ENCODE measurements at places on chromosomes 5 and 9.

- no peak for DNase-seq
Measured at GRCh38 chr5:161899590-161899989, 51.7 kb downstream of the GABRA1 start.

DNA sequence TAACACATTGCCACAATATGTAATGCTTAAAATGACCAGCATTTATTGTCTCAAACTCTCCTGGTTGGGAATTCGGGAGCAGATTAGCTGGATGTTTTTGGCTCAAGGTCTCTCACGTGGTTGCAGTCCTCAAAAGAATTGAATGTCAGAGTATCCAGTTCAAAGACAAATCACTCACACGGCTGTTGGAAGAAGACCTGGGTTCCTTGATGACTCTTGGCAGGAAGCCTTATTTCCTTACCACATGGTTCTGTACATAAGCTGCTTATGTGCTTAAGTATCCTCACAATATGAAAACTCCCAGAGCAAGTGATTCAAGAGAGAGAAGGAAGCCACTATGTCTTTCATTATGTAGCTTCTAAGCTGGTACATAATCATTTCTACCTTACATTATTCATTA is 230.3 kb upstream of the PTPRD start:
- no peak for DNase-seq

DNA sequence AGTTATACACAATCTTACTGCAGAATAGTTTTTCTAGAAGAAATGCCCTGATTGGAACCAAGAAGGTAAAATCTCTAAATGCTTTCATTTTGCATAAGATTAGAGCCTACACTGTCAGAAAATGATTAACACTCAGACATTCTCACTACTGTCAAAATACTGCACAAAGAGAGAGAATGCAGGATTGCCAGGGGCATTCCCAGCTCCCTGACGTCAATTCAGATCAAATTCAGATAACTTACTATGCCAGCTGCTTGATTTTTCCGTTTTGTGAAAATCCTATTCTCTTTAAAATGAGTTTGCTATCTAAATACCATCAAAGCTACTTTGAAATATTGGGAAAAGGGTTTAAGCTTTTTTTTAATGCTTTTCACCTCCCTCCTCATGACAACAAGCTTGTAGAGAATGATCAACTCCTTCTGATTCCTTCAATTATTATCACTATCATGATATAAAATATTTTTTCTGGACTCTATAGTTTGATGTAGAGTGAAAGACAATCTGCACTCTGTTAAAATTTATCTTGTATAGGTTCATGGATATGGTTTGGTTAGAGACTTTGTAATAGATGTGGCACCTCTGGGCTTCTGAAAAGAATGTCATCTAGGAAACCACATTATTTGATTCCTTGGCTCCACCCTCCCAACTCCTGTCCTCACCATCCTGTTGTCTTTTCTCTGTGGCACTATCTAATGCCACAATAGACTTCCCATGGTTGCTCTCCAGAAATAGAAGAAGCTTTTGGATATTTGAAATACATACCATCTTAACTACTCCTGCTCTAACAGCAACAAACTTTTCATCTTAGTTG is 407.7 kb downstream of the PDE4D start:
- no peak for DNase-seq

- DNase-seq, result no peak
Measured at GRCh38 chr9:127793093-127793708, 7.4 kb downstream of the CDK9 start.

GRCh38 chr9:134629061-134629585 is 12.5 kb upstream of the COL5A1 start:
- DNase-seq, result no peak

DNA sequence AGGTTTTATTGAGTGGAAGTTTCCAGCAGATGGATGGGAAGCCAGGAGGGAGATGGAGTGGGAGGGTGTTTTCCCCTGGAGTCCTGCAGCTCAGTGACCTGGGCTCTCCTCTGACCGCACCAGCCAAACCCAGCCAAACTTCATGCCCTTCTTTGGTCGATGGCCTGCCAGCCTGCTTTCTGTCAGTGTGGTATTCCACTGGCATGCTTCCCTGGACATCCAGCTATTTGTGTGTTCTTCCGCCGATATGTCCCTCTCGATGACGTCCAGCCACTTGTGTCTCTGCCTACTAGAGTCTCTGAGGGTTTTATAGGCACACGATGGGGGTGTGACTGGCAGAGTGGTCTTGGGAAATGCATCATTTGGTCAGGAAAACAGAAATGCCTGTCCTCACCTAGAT is 33.8 kb downstream of the GPBP1 start:
- DNase-seq, result no peak

GRCh38 chr5:4015709-4016108 is 420.1 kb downstream of the IRX1 start:
- no peak for DNase-seq

GRCh38 chr5:44506561-44506960 is 117.3 kb upstream of the FGF10 start:
- no peak for DNase-seq

GRCh38 chr9:131405858-131406537 is 12.1 kb downstream of the PRRC2B start:
- DNase-seq, result no peak

GRCh38 chr9:121825031-121825691 is 173.7 kb downstream of the DAB2IP start:
- DNase-seq, result no peak

- DNase-seq, result no peak
Measured at GRCh38 chr5:147551677-147552076, 41.8 kb upstream of the DPYSL3 start.

DNA sequence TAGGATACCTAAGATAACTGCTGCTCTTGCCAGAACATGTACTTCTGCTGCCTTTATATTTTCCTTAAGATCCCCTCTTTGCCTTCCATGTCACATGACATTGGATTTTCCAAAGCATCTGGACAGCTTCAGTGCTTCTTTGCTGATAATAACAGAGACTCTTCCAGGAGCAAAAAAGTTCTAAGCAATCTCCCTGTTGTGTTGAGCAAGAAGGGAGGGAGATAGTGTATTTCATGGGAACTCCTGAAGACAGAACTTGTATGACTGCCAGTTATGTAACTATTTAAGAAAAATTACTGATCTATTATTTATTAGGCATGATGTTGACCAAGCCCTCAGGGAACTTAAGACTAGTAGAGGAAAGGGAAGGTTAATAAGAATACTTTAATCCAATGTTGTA is 454.7 kb downstream of the SPATA31D1 start:
- no peak for DNase-seq

DNA sequence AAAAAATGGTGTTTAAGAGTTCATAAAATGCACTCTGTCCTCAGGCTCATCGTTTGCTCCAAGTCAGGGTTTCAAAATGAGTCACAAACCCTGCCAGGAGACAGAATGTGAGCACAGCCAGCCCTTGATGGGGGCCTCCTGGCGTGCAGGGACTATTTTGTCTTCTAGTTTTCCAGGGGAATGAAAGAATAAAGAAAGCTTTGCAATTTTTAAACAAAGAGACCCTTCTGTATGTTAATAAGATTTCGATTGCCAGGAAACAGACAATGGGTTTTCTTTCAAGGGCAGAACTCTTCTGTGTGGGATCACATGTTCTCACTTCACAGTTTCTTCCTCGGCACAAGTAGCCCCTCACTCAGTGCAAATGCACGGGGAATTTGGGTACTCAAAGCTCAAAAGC is 121.4 kb upstream of the C6 start:
- no peak for DNase-seq

DNA sequence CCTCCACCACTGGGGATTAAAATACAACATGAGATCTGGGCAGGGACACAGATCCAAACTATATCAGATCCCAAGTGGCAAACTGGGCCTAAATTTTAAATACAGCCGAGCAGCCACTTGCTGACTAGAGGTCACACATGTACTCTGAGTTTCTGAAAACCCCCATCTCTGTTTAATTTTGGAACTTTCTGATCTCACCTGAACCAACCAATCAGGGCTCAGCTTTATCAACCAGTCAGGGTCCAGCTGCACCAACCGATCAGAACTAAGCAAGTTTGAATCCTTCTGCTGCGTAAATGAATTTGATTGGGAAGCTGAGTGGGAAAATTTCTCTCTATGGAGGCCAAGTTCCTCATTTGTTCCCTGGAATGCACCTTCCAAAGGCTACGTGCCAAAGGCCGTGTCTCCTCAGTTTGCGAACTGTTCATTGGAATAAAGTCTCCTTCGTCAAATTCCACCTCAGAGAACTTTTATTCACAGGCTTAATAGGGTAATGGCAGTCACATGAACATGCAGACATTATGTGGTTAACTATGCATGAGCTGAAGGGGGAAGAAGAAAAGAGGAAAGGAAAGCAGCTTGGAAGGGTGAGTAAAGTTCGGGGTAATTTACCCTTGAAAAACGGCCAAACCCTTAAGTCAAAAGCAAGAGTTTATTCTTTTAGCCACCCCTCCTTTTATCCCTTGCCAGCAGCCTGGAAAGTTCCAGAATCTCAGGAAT is 3.7 kb downstream of the CD180 start:
- DNase-seq, result no peak

DNA sequence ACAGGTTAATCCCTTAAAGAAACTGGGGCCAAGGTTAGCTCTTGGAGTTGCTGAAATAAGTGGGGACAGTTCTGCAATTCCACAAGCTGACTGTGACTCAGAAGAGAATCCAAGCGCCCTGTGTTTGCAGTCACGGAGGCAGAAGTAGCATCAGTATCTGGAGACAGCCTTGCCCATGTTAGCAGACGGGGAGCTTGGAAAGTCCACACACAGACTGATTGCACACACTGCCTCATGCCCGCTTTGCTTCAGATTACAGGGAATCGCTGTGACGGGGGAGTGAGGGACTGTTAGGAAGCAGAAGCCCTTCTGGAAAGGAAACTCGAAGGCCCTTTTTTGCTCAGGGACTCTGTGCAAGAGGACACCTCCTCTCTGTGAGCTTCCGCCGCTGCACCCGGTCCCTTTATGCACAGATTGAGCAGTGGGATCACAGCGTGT is 30.9 kb upstream of the PPP1R26 start:
- DNase-seq, result no peak

GRCh38 chr9:22855980-22856379 is 409.4 kb downstream of the DMRTA1 start:
- no peak for DNase-seq

DNA sequence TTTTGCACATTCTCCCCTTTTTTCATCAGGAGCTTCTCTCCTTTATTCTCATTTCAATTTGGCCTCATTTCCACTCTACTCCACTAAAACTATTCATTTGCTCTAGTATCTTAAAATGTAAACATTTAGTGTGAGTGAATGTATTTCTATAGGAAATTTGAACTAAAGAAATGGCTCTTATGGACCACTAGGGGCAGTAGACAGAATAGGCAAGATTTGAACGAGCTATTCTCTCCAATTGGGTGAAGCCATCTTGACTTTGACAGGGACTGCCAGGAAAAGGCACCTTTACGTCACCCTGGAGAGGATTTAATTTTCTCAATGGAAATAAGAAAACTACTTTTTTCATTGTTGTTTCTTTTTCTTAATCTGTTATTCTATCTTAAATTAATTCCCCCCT is 666.3 kb downstream of the DNAH5 start:
- DNase-seq, result no peak

- DNase-seq, result no peak
Measured at GRCh38 chr5:15704397-15704947, 204.5 kb downstream of the FBXL7 start.

DNA sequence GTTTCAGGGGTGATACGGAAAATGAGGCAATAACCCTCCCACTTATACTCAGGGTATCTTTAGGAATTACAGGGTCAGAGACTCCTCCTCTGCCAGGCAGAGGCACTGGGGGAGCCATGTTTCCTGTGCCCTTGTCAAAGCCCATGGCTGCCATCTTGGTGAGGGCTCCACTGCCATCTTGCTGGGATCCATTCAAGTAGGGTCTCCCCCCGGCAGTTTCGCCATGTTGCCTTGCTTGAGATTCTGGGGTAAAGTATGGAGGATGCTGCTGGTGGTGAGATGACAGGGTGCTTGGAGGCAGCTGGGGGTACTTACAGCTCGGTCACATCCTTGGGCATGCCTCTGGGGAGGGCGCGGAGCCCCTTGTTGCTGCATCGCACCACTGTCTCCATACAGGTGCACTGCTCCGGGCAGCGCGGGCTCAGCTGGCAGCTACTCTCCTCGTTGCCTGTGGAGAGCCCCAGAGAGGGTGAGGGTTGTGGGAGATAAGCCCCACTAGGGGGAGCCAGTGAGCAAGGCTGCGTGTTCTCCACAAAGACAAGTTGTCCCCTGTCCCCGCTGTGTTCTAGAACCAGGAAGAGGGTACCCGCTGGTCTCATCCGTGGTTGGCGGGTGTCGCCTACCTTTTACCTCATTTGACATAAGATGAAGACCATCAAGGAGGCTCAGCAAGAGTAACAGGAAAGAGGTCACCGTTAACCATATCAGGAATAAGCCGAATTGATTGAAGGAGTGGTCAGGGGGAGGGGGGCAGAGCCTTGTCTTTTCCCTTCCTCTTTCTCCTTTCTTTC is 169.0 kb upstream of the PANK3 start:
- no peak for DNase-seq

- peak; percentile 19 for DNase-seq
Measured at GRCh38 chr5:140569197-140569596, 4.6 kb downstream of the SLC35A4 start.

- no peak for DNase-seq
Measured at GRCh38 chr5:62587737-62588136, 9.1 kb downstream of the LRRC70 start.

- no peak for DNase-seq
Measured at GRCh38 chr5:124628721-124629596, 117.5 kb downstream of the ZNF608 start.

DNA sequence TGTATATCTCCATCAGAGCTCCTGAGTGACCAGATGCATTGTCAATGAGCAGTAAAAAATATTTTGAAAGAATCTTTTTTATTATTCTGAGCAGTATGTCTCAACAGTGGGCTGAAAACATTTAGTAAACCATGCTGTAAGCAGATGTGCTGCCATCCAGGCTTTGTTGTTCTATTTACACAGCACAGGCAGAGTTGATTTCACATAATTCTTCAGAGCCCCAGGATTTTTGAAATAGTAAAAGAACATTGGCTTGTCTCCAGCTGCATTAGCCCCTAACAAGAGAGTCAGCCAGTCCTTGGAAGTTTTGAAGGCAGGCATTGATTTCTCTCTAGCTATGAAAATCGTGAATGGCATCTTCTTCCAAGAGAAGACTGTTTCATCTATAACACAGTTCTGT is 25.2 kb upstream of the ENTREP1 start:
- no peak for DNase-seq

GRCh38 chr5:54883374-54884194 is 101.8 kb downstream of the ESM1 start:
- no peak for DNase-seq

DNA sequence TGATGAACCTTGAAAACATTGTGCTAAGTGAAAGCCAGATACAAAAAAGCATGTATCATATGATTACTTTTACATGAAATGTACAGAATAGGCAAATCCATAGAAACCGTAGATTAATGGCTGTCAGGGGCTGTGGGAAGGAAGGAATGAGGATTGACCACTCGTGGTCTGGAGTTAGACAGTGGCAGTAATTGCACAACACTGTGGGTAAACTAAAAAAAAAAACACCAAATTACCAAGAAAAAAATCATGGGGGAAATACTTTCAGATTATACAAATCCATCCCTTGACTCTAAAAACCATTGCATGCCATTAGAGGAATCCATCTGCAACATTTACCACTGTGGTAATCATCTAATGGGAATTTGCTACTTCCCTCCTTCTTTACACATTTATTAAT is 140.0 kb downstream of the SIL1 start:
- DNase-seq, result no peak

- DNase-seq, result no peak
Measured at GRCh38 chr5:9626955-9627354, 3.2 kb downstream of the TAS2R1 start.
